Inflammatory macrophage treated with lipopolysaccharide for 4 hours (primary cell): ENCODE measurements at places on chromosomes 6 and 20.

- DNase-seq: no peak
These were observed 198.5 kb upstream of the BTBD3 start for GRCh38 chr20:11719153-11719552.

DNA sequence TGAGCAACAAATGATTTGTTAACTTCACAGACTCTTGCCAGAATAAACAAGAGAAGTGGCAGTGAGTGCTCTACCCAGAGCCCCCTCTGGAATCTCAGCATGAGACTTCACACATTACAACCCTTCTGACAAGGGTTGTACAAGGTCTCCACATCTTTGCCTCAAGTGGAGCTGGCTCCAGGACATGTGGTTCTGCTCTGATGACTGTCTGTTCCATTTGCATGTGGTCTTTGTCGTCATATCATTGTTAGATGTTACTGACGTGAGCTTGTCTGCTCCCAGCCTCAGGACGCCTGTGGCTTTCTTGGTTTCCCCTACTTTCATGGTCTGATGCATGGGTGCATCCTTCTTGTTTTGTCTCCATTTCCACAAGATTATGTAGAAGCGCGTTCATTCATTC is 115.0 kb downstream of the SLC24A3 start:
- no peak for DNase-seq

- peak; percentile 37 for DNase-seq
These were observed 436.7 kb downstream of the RNF144B start for GRCh38 chr6:18823782-18824386.

- no peak for DNase-seq
These were observed 34.2 kb upstream of the BTN3A2 start for GRCh38 chr6:26330859-26331217.

GRCh38 chr6:139653111-139653510 is 278.7 kb upstream of the CITED2 start:
- peak; percentile 27 for DNase-seq

DNA sequence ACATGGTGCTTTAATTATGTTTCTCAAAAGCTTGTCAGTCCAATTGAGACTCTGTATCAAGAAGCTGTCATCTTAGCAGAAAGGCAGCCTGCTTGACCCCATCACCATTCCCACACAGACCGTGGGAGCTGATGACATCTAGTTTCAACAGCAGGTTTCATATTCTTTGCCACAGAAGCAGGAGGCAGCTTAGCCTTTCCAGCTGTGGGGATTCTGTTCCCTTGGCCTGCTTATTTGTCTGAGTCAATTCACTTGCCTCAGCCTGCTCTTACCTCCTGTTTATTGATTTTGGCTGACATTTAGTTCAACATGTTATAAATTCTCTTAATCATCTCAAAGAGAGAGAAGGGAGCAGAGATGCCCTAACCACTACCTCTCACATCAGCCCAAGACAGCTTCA is 527.7 kb downstream of the ADGRB3 start:
- DNase-seq: no peak

- no peak for DNase-seq
These were observed 16.0 kb downstream of the RPS12 start for GRCh38 chr6:132830334-132830751.

- no peak for DNase-seq
These were observed 339.8 kb upstream of the EPHA7 start for GRCh38 chr6:93759190-93759589.

DNA sequence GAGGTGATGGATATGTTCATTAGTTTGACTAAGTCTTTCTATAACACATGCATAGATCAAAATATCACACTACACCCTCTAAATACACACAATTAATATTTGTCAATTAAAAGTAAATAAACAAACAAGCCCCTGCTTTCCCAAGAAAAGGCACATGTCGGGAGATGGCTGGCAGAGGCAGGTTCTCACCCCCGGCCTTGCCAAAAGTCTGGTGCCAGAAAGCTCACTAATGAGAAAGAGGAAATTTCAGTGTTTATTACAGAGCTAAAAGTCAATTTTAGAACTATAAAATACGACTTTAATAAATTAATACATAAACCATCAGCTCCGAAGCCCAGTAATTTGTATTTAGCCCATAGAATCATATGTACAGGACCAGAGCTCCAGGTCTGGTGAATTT is 404.7 kb downstream of the PTPRT start:
- no peak for DNase-seq

DNA sequence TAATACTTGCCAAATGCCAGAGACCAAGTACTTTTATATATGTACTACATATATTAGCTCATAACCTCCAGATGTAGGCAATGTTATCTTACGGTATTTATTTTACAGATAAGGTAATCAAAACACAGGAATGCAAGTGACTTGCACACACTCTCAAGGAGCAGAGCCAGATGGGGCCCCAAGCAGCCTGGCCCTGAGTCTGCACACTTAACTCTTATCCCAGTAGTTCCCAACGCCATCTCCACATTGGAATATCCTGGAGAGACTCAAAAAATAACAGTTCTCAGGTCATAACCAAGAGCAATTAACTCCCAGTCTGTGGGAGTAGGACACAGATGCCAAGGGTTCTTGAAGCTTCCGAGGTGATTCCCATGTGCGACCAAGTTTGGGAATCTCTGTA is 398.7 kb downstream of the PHF3 start:
- DNase-seq: no peak

DNA sequence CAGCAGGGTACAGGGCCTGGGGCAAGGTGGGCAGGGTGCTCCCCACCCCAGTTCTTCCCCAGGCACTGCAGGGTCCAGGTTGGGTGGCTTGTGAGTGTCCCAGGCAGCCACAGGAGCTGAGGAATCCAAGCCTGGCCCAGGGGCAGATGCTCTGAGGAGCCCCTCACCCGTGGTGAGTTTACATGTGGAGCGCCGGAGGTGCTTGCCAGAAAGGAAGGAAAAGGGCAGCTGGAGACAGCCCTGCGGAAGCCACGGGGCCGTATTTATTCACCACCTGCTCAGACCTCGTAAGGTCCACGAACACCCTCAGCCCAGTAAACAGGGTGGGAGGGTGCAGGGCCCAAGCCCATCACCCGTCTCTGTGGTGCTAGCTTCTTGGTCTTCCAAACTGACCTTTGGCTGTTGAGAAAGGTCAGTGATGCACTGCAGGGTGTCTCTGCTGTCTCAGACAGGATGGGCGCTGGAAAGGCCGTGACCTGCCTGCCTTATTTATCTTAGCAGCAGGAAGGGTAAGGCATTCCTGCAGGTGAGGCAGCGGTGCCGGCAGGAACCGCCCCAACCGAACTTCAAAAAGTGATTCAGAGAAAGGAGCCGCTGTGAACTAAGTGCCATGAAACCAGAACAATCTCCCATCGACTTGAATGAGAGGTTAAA is 4.0 kb upstream of the FRMD1 start:
- no peak for DNase-seq

DNA sequence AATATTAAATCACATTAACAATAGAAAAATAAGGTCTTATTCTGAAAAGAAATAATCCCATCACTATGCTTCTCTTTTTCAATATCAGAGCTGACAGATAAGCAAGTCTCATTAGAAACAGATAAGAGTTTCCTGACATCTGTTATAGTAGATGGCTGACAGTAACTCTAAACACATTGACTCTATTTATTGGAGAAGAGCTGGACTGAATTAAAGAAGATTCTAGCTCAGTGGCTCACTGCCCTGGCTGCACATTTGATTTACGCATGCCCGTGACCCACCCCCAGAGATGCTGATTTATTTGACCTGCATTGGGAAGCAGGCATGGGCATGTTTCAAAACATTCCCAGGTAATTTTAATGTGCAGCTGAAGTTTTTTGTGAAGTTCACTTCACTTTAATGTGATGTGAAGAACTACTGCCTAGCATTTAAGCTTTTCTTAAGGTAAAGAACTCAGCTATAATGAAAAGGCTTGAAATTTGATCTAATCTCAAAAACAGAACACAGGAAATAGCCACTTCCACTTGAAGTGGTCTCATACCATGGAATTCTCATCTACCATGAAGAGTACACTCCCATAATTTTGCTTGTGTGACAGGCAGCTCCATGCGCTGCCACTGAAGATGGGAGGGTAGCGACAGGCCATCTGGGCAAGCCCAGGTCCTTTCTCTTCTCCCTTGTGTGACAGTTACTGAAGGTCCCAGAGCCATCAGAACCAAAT is 162.3 kb downstream of the TPBG start:
- DNase-seq: no peak

GRCh38 chr6:101203664-101204063 is 189.8 kb upstream of the GRIK2 start:
- DNase-seq: no peak

- no peak for DNase-seq
These were observed 48.5 kb downstream of the FHL5 start for GRCh38 chr6:96611342-96611991.

DNA sequence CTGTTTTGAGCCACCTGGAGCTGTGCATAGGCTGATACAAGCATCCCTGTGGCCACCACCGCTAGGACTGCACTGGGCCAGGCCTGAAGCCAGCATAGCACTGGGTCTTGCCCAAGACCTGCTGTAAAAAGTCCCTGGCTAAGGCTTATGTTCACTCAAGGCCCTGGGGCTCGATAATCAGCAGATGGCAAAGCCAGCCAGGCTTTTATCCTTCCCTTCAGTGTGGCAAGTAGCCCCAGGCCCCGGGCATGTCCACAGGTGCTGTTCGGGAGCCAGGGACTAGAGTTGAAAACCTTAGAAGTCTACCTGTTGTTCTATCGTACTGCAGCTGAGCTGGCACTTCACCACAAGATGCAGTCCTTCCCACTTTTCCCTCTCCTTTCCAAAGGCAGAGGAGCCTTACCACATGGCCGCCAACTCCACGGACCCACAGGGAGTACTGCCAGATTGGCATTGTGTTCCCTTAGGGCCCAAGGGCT is 226.4 kb upstream of the ZNF217 start:
- no peak for DNase-seq

- no peak for DNase-seq
These were observed 148.1 kb downstream of the TAF4 start for GRCh38 chr20:61917474-61918145.

DNA sequence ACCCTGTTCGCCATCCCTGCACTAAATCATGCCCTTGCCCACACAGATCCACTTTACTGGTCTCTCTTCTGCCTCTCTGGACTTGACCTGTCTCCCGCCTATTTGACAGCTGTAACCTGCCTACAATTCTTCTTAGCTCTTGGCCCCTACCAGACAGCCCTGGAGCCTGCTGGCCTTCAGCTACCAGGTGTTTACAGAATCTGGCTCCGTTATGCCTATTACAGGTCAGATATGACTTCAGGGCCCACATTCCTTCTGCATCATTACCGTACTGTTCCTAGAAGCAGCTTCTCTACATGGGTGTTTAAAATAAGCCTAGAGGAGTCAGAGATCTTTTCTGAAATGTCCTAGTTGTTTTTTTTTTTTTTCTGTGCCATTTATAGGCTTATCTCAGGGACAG is 45.4 kb upstream of the CCN6 start:
- DNase-seq: no peak

- no peak for DNase-seq
These were observed 12.0 kb upstream of the TXNDC5 start for GRCh38 chr6:7922596-7922995.

DNA sequence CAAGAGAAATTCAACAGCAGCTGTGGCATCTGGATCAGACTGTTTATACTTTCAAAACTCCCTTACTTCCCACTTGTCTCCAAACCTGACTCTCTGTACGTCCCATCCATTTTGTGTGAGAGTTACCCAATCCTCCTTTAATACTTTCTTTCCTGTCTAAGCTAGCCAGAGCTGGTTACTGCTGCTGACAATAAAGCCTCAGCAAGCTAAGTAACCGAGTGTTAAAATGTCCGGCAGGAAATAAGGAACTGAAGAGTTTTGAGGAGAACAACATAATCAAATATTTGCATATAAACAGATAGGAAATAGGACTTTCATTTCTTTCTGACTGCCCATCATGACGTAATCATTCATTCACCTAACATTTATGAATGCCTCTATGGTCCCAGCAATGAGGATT is 11.6 kb downstream of the TMEM30A start:
- peak; percentile 80 for DNase-seq

GRCh38 chr20:21767739-21768223 is 62.3 kb downstream of the PAX1 start:
- no peak for DNase-seq

DNA sequence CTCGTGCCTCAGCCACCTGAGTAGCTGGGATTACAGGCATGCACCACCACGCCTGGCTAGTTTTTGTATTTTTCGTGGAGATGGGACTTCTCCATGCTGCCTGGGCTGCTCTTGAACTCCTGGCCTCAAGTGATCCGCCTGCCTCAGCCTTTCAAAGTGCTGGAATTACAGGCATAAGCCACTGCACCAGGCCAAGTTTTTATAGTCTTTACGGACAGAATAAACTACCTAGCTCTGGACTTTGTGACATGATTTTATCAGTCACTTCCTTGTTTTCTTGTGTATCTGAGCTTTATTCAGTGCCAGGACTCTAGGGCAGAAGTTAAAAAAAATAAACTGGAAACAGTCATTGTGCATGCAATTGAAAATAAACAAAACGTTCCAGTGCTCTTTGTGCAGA is 46.7 kb upstream of the RALGAPA2 start:
- no peak for DNase-seq

DNA sequence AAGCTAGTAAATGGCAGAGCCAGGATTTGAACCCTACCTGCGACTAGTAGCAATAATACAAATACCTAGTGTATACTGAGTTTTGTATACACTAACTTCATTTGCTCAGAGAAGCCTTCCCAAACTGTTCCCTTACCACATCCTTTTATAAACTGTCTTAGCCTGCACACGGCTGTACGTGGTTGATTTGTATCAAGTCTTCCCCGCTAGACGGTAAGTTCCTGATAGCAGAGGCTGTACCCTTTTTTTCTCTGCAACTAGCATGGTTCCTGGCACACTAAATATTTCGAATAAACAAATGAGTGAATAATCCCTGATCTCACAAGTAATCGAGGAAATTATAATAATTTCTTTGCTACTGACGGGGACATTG is 636 bp downstream of the RTF2 start:
- DNase-seq: no peak

DNA sequence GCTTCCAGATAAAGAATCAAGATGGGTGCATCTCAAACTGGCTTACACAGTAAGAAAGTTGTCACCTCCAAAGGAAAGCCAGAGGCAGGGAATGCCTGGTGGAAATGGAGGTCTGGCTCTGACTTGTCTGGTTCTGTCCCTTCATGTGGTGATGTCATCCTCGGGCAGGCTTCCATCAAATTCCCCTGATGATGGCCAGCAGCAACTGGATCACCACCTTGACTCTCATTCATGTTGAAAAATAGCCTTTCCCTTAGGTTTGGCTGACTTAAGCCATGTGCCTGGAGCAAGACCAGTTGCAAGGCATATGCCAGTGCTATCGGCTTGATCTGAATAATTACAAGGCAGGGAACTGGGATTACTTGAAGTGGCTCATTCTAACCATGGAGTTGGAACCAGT is 28.8 kb downstream of the IMPG1 start:
- DNase-seq: no peak
